Fibroblast of lung (primary cell): ENCODE measurements at places on chromosomes 1 and 21. TPM values are rescaled to one million over a fixed set of nuclear protein-coding genes. Genes with fewer than 3 reads are reported as not detected.
A peak's percentile ranks its signal among the peaks of the same experiment; 100 is the strongest.

- DNase-seq: no peak
Observed at GRCh38 chr1:151774256-151774922, 11.1 kb upstream of the MRPL9 start.

GRCh38 chr1:165431079-165431478 is 13.8 kb downstream of the RXRG start:
- DNase-seq: no peak

GRCh38 chr1:229433364-229434004 is 410 bp downstream of the ACTA1 start:
- DNase-seq: no peak

DNA sequence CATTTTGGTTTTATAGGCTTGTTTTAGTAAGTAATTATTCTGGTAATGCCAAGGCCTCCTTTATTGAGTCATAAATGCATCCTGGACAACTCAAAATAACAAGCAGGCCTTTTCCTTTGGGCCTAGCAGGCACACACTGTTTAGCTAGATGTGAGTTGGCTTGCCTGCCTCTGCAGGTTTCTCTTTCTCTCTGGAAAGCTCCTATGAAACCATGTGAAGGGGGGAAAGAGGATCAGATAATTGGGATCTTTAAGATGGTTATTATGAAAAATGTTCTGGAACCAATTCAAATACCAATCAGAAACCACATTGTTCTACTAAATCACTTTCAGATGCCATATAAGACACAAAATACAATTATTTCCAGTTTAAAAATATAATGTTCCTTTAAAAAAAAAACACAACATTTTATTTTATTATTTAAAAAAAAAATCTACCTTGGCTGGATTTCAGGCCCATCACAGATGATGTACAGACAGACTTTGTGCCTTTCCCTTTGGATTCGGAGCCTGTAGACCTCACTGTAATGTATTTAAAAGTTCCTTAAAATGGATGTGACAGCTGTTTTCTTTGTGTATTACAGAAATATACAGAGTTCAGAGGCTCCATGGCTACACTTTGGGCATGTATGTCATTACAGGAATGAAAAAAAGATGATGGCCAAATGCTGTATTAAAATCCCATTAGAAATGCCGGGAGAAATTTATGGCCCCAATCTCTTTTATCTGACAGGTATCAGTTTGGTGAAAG is 80.2 kb downstream of the NTMT2 start:
- no peak for DNase-seq

The CYP4Z1 gene
- not detected in 2 replicates for total RNA-seq

The ADAMTS5 gene
- 3.9 and 4.3 TPM in 2 replicates for total RNA-seq

DNA sequence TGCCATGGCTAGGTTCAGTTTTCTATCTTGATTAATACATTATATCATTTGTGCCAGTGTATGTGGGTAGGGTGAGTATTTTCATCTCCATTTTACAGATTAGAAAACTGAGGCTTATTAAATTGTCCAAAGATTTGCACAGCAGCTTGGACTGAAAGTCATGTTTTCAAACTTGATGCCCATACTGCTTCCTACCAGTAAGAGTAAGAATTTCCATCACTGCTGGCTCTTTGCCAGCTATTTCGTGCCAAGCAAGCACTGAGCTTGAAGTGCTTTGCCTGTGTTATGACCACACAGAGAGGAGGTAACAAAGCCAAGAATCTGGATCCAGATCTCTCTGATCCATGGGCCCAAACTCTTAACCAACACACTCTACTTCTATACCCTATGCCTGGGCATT is 295.0 kb downstream of the VAV3 start:
- DNase-seq: peak; percentile 44
